ENCODE measurements at places on chromosomes 11 and 22.

DNA sequence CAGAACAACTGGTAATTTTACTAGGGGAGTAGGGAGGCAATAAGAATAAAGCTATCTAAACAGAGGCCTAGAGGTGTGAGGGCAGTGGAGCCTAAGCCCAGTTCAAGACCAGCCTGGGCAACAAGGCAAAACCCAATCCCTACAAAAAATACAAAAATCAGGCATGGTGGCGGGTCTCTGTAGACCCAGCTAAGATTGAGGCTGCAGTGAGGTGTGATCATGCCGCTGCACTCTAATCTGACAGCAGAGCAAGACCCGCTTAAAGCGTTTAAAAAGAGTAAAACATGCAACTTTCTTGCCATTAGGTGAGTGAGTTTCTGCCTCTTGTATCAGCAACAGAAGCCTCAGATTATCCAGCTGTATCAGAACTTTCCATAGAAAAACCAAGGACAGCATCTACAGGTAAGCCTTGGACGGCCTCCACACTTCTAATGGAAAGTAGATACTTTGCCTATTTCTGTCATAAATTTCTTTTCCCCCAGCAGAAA lies 12.1 kb downstream of the TAF1D start:
- DNase-seq: no peak

- DNase-seq: no peak
These were observed 10.3 kb downstream of the CD81 start for GRCh38 chr11:2387266-2387987.

GRCh38 chr22:32858957-32859356 lies 57.5 kb downstream of the TIMP3 start:
- DNase-seq: no peak

GRCh38 chr11:63537293-63538101 lies 889 bp downstream of the PLAAT4 start:
- no peak for DNase-seq

DNA sequence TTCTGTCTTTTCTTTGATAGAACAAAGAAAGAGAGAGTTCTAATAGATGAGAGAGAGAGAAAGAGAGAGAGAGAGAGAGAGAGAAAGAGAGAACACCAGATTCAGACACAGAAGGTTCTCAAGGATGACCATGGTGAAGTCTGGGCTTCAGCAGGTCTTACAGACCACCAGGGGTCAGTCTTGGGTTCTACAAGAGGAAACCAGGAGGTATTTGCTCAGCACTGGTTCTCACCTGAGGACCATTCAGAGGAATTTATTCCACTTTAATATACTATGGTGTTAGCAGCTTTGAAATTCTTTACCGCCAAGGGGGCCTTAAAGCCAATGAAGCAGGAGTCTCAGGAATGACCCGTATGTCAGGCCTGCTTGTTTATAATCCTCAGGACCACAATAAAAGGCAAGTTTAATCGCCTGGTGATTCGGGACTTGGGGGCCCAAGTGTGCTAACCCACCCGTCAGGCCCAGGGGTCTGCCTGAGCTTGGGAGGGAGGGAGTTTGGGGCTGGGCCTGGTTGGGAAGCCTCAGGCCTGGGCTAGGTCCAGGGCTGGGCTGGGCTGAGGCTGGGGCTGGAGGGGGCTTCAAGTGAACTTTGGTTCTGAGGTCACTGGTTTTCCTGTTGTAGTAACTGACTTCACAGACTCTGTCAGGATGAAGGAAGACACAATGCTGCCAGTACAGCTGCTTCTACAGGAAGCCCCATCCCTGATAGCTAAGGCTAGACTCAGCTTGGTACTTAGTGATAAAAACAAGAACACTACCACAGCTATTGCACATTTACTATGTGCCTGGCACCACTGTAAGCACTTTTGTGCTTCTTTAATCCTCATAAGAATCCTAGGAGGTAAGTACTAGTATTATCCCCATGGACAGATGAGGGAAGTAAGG lies 179.2 kb upstream of the ZBED5 start:
- no peak for DNase-seq

GRCh38 chr11:77345621-77346020 lies 44.1 kb upstream of the GDPD4 start:
- no peak for DNase-seq

DNA sequence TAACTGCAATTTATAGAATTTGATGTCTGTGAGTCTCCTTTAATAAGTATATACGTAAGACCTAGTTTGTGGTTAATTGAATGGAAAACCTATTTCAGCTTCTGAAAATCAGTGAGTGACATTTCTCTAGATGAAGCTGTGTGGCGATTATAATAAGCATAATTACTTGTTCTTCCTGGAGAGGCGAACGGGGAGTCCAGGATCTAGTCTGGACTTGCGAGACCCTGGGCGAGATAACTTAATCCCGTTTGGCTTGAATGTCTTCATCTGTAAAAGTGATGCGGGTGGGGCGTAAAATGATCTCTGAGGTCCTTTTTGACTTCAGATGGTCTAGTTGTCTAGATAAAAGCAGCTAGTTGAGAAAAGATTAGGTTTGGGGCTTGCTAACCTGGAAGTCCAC lies 1.1 kb downstream of the PRRG4 start:
- no peak for DNase-seq

- no peak for DNase-seq
These were observed 76.3 kb downstream of the MORC2 start for GRCh38 chr22:30892286-30892685.

- no peak for DNase-seq
These were observed 20.5 kb downstream of the LRRC55 start for GRCh38 chr11:57202281-57202680.

DNA sequence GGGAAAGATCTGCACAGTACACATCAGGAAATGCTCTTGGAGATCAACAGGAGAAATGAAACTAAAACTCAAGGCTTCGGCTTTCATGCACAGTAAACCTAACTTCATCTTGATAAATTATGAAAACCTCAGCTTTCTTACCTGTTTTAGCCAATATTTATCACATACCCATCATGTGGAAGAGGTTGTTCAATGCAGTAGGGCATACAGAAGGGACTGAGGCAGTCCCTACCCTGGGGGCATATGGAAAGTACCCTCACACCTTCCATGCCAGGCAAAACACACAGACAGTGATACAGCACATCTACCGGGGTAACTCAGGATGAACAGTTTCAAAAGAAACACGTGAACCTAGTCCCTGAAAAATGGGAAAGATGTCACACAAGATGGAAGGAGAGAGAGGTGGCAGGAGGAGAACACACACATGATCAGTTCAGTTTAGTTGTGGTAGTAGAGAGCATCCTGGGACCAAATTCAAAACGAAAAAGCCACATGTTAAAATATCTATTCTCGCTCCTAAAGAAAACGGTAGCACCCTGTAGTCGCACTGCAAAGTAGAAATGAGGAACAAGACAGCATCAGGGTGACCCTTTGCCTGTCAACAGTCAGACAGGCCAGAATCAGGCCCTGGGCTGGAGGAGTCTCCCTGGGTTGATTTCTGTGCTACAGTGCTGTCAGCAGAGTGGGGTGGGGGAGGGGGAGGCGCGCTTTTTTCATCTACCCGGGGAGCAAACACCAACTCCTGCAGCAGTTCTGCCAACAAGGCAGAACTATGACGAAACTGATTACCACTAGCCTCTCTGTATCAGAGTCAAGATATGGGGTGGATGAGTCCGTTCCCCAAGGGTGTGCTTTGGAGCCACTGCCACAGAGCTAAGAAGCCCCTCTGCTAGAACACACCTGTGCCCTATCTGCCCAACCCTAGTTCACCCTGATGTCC lies 1.3 kb downstream of the HIRA start:
- no peak for DNase-seq

DNA sequence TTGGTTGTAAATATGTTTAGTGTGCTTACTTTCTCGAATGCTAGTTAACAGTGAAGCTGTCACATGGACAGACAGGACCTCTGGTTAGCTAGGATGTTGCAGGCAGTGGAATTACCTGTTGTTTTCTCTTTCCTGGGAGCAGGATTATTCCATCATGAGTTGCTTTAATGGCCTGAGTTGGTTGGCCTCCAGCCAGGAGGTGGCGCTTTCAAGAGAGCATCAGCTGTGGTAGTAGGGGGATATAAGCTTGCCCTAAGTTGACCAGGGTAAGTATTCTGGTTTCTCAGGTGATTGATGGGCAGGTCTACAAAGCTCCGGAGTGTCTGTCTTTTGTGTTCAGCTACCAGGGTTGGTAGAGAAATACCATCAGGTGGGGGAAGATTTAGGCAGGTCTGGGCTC lies 43.5 kb downstream of the NELL1 start:
- DNase-seq: no peak

- DNase-seq: no peak
These were observed 13.0 kb downstream of the PAX6 start for GRCh38 chr11:31798057-31798553.

DNA sequence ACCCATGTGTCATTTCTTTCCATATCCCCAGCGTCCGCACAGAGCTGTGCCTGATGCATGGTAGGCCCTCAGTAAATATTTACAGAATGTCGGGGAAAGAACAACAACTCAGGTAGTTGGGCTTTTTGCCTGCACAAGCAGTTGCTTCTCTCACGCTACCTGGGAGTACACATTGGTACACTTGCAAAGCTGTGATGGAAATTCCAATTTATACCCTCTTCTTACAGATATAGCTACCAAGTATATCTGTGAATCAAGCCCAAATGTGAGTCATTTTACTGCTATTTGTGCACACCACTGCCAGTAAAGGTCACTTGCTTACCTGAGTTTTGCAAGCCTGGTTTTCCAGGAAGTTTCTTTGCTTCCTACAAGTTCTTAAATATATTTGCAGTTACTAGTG lies 333.0 kb upstream of the NARS2 start:
- DNase-seq: no peak

DNA sequence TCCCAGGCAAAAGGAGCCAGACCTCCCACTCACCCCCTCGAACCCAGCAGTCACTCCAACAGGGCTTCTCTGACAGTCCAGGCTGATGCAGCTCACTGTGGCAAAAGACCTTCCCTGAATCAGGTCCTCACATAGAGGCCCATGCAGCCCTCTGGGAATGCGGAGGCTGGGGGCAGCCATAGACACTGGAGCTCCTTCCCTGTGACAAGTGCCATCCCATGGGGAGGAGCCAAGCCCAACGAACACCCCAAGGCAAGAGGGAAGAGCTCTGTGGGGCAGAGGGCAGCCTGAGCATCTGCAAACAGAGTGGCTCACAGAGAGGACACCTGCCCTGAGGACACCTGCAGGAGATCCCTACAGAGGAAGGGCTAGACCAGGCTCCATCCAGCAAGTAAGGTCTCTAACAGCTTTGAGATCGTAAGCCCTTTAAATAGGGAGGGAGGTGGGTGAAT lies at the start of gene LINC01488:
LINC01488 (plus strand) TSS at position 271 of the 452 bp plus-strand sequence.
- no peak for DNase-seq

- DNase-seq: no peak
These were observed 9.0 kb downstream of the KCNQ1OT1 start for GRCh38 chr11:2690596-2691354.

- no peak for DNase-seq
These were observed 81.0 kb downstream of the CCDC34 start for GRCh38 chr11:27281740-27282590.

- DNase-seq: no peak
These were observed 8.4 kb downstream of the TSPAN4 start for GRCh38 chr11:850775-851763.

- no peak for DNase-seq
These were observed 110.8 kb downstream of the CEP164 start for GRCh38 chr11:117438371-117439000.

DNA sequence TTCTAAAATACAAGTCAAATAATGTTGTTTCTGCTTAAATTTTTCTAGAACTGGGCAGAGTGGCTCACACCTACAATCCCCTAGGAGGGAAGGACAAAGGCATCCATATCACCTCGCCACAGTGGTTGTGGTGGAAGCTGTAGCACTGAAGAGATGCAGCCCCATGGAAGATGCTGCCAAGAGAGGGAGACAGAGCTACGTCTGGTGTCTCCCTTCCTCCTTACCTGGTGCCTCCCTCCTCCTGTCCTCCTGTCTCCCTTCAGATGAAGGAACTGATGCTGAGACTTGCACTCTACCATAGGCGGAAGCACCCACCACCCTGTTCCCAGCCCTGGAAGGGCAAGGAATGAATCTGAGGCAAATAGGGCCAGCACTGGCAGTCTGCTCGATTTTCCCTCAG lies 22.3 kb downstream of the MMP27 start:
- no peak for DNase-seq

GRCh38 chr22:23583153-23583552 lies 3.1 kb upstream of the IGLL1 start:
- DNase-seq: no peak

- no peak for DNase-seq
These were observed 34.1 kb upstream of the OR8B8 start for GRCh38 chr11:124479561-124479960.

GRCh38 chr11:120867988-120868387 lies 155.9 kb upstream of the TBCEL start:
- no peak for DNase-seq

DNA sequence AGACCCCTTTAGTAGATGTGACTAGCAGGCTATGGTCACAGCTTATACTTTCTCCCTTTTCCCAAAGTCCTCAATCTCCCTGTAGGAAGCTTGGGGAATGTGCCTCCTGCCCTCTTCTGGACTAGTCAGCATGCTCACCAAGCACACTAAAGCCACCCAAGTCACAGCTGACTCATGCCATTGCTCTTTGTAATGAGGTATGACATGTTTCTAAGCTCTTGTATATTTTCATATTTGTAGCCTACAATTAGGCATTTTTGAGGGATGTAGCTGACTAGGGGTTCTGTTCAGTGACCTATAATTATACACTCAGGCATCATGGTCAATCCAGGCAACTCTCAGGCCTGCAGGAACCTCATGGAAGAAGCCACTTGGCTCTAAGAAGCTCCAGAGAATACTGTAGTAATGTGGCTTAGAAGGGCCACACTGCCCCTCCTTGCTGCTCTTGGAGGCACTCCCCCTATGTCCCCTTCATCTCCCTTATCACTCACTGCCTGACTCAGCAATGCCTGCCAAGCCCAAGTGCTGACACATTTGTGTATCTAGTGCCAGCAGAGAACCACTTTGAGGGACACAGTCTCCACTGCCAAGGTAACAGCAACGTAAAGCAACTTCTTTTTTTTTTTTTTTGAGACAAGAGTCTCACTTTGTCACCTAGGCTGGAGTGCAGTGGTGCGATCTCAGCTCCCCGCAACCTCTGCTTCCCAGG lies 86.2 kb downstream of the RPL27A start:
- no peak for DNase-seq

DNA sequence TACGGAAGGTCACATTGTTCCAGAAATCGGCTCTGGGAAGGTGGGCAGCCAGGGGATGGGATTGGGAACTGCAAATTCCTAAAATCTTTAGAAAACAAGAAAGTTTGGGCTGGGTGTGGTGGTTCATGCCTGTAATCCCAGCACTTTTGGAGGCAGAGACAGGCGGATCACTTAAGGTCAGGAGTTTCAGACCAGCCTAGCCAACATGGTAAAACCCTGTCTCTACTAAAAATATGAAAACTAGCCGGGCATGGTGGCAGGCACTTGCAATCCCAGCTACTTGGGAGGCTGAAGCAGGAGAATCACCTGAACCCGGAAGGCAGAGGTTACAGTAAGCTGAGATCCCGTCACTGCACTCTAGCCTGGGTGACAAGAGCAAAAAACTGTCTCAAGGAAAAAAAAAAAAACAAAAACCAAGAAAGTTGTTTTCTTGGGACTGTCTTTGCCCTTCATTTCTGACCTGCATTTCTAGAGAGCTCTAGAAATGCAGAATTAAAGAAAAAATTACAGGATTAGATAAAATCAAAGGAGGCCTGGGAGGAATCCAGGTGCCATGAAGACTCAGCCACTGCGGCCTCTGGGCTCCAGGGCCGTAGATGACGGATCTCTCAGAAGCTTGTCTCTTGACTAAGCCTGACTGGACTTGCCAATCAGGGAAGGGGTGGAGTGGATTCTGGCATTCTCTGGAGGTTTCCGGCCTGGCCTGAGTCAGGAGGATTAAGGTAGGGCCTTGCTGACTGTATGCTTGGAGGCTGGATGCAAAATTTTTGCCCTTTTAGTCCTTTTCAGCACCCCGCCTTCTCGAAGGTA lies 5.3 kb upstream of the MALAT1 start:
- no peak for DNase-seq

GRCh38 chr11:29361369-29361768 lies 655.5 kb downstream of the KCNA4 start:
- DNase-seq: no peak
